ENCODE measurements at places on chromosomes 5 and 9.

GRCh38 chr9:93035821-93036351 is 22.6 kb upstream of the SUSD3 start:
- no peak for DNase-seq

GRCh38 chr9:135090547-135090946 is 3.1 kb downstream of the OLFM1 start:
- DNase-seq: no peak

- DNase-seq: no peak
Observed at GRCh38 chr9:93822229-93822628, 132.9 kb downstream of the BARX1 start.

- peak; percentile 50 for DNase-seq
Observed at GRCh38 chr5:42756606-42757601, at the start of gene CCDC152. Gene CCDC152 (plus strand): TSS chr5:42756818. CDS start chr5:42759122, 2,304 bp downstream.

DNA sequence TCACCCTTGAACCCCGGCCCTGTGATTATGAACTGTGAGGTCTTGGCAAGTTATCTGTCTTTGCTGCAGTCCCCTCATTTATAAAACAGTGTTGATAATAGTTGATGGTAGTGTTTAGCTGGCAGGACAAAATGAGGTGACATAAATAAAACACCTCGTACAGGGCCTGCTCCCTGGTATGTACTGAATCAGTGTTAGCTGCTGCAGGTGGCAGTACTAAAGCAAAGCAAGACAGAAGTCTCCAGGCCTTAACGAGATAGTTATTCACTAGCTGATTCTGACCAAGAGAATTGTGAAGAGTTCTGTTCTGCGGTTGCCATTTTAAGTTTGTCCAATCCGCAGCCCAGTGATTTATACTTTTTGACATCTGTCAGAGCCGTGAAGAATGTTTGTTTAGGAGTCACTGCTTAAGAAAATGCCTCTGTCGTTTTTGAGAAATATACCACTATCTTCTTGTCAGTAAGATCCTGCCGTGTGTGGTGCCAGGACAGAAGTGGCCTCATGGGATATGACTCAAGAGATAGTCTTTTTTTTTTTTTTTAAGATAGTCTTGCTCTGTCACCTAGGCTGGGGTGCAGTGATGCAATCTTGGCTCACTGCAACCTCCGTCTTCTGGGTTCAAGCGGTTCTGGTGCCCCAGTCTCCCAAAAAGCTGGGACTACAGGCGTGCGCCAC is 75.9 kb downstream of the KDM4C start:
- peak; percentile 45 for DNase-seq
